Activated naive CD8-positive, alpha-beta T cell treated with anti-CD3 and anti-CD28 coated beads for 36 hours (primary cell): ENCODE measurements at places on chromosomes 2 and 18. TPM values are rescaled to one million over a fixed set of nuclear protein-coding genes. Genes with fewer than 3 reads are reported as not detected.

Gene CXCR1
- total RNA-seq: not detected

Gene CLEC4F
- not detected for total RNA-seq

DNA sequence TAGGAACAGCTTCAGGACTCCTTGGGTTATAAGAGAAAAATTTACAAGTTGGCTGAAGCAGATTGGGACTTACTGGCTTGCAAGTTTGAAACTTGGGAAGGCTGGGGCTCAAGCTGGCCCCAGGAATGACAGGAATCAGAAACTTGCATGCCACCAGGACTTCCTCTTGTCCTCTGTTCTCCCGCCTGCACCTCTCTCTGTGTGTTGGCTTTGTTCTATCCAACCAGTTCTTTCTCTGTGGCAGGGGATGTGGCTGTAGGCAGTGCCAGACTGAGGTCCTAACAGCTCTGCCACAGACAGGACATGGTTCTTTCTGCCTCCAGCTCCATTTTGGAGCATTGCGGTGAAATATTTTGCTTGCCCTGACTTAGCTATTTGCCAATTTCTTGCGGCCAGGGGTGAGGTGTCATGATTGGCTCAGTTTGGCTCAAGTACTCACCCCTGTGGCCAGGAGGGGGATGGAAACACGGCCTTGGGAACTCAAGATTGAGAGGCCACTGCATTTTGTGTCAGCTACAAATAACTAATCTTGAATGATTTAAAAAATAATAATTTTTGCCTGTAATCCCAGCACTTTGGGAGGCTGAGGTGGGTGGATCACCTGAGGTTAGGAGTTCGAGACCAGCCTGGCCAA lies 48.9 kb downstream of the MEP1B start:
- DNase-seq: no peak

DNA sequence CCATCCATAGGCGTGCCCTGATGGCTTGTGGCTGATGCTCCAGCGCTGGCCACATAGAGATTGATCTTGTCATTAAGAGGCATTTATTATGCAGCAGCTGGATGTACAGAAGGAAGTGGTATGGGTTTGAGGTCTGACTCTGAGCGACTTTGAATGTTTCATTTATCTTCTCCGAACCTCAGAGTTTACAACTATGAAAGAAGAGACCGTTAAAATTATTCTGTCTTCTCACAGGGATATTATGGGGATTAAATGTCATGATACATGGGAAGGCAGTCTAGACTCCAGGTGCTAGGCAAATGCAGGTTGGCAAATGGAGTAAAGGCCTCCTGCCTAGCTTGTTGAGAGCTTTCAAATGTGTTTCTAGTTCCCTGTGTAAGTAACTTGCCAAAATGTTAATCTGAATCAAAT lies 30.3 kb downstream of the MOGAT1 start:
- DNase-seq: no peak

DNA sequence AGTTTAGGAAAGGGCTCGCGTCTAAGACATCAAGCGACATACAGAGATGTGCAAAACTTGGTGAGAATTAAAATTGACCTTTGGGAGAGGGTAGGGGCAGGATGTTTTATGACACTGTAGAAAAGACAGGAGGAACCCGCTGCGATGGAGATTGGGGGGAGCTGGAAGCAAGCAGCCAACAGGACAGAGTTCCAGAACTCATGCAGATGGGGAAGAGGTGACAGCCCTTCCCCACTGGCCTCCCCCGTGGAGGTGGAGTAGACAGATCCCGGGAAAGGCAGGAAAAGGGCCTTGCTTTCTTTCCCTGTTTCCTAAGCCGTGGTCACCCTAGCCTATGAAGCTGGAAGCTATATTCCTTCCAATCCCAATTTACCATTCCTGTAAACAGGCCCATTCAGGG lies 39.1 kb downstream of the ANO7 start:
- no peak for DNase-seq

GRCh38 chr2:102420290-102420689 lies 2.7 kb upstream of the IL18RAP start:
- DNase-seq: no peak

DNA sequence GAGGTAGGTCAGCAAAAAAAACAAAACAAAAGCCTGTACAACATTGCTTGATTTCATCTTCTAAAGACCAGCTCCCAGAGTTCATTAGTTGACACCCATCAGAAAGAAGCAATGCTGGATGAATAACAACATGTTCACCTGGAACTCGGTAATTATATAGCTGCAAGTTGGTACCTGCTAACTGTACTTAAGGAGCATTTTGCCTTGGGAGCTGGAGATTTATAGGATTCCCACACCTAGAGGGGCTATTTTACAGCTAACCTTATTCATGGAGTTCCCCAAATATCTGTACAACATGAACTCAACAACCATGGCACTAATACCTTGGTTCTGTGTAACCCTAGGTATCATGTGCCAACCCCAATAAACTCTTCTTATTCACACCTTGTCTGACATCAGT lies 281.1 kb upstream of the NCKAP5 start:
- DNase-seq: no peak

DNA sequence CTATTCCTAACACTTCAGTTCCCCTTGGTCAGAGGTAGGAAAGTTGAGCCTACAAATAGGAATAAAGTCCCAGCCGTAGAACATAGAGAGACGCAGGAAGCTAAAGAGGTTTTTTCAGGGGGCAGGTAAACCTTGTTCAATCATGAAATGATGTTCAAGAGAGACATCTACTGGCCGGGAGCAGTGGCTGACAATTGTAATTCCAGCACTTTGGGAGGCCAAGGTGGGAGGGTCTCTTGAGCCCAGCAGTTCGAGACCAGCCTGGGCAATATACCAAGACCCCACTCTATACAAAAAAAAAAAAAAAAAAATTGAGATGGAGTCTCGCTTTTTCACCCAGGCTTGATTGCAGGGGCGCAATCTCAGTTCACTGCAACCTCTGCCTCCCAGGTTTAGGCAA lies 66.7 kb upstream of the DNAJC10 start:
- no peak for DNase-seq

DNA sequence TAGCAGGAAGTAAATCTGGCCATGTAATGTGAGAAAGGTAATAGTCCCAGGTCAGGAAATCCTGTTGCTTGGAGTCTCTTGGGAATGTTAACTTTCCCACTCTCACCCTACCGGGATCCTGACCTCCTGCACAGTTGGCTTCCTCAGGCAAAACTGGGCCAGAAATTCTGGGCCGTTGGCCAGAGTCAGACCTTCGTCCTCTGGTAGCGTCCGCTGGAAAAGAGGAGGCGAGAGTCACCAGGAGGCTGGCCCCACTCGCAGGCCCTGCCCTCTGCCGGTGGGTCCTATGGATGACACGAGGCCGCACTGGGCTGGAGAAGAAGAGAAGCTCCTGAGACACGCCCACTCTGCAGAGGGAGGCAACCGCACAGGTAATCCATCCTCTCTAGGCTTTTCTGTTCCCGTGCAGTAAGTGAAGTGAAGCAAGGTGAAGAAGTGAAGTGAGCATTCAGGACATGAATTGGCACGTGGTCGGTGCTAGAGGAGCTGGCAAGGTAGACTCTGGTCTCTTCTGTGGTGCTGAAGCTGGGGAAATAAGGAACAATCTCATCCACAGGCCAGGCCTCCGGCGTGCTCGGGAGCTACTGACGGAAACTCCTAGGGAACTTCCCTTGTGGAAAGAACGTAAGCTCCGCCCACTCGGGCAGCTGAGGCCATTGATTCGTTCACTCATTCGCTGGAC lies 182.7 kb upstream of the GLI2 start:
- peak; percentile 51 for DNase-seq

GRCh38 chr18:45793264-45793965 lies 32.1 kb upstream of the SIGLEC15 start:
- DNase-seq: no peak

GRCh38 chr18:62537042-62537894 lies 14.4 kb downstream of the ZCCHC2 start:
- no peak for DNase-seq

DNA sequence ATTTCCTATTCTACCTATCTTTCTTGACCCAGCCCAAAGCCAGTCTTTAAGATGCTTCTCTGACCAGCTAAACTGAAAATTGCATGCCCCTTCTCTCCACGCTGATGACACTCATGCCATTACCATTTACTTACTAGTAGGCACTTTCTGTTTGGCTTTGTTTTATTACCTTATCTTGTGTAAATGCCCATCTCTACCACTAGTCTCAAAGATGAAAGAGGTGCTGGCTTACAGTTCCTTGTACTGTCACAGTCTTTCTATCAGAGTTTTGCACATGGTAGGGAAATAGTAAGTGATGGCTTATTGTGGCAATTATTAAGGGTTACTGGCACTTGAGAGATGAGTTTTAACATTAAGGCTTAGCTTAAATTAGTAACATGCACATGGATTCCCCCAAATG lies 352.1 kb downstream of the RBM43 start:
- no peak for DNase-seq

GRCh38 chr2:127453392-127454171 lies 35.4 kb downstream of the PROC start:
- no peak for DNase-seq

DNA sequence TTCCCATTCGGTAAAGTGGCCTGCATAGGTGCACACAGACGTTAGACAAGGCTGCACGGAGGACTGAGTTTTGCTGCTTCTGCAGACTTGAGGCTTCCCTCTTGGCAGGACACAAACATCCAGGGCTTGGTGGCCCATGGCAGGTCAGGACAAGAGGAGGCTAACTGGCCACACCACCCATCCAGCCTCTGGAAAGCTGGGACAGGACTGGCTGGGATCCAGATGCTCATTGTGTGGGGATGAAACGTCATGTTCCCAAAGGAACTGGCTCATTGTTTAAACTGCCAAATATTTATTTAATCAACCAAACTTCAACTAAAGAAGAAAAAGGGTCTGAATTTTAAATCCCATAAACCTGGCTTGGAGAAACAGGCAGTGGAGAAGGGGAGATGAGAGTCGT lies 239.1 kb upstream of the EPAS1 start:
- DNase-seq: no peak
